ENCODE measurements at places on chromosomes 7 and 10. TPM values are rescaled to one million over a fixed set of nuclear protein-coding genes. Genes with fewer than 3 reads are reported as not detected.

AOAH gene
- total RNA-seq: not detected

IFIT1 gene
- total RNA-seq: 27.1 TPM

HOXA9 gene
- not detected for total RNA-seq

OR9A2 gene
- 0.12 TPM for total RNA-seq

CCDC7 gene
- total RNA-seq: 8.7 TPM

TPST1 gene
- 189 TPM for total RNA-seq

MDFIC gene
- total RNA-seq: 22.5 TPM

EZH2 gene
- total RNA-seq: 5.0 TPM

ZNF716 gene
- total RNA-seq: not detected
